ENCODE measurements at places on chromosomes 11 and 22. TPM values are rescaled to one million over a fixed set of nuclear protein-coding genes. Genes with fewer than 3 reads are reported as not detected.

Gene TH
- not detected for total RNA-seq

Gene DDTL
- total RNA-seq: not detected

Gene FOLR1
- total RNA-seq: not detected

Gene SMDT1
- 8.2 TPM for total RNA-seq

Gene CNTN5
- not detected for total RNA-seq

Gene KIAA1671
- 12.8 TPM for total RNA-seq
